ENCODE measurements at places on chromosomes 7 and 10.

DNA sequence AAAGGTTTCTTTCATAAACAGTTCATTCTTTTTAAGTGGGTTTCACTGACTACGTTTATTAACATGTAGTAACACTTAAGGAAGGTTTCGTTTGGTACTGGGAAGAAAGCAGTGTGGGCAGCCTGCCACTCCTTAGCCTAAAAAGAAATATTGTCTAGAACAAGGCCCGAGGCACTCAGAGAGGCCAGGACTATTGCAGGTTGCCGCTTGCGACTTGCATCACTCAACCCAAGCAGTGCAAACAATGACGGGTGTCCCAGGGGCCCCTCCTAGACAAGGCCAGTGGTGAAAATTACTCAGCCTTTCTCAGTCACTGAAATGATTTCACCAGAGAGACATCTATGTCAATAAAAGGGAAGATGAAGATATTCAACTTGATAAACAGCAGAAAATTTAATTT lies 243.9 kb downstream of the SNX13 start:
- DNase-seq: no peak

DNA sequence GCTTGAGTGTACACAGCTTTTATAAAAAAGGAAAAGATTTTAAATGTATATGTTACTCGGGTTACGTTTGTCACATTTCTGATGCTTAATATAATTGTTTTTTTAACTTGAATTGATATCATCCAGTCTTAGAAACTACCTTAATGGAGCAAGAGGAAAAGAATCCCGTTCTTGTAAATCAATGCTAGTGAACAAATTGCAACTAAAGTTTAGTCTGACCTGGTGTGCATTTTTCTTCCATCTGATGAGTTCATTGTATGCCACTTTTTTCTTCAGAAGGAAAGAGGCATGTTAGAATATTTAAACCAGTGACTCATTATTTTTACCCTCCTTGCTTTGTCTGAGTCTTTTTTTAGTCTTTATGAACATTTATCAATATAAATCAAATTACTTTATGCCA lies 34.7 kb downstream of the NET1 start:
- DNase-seq: no peak

- DNase-seq: no peak
These were observed 398.9 kb upstream of the GALNT17 start for GRCh38 chr7:70733090-70733489.

DNA sequence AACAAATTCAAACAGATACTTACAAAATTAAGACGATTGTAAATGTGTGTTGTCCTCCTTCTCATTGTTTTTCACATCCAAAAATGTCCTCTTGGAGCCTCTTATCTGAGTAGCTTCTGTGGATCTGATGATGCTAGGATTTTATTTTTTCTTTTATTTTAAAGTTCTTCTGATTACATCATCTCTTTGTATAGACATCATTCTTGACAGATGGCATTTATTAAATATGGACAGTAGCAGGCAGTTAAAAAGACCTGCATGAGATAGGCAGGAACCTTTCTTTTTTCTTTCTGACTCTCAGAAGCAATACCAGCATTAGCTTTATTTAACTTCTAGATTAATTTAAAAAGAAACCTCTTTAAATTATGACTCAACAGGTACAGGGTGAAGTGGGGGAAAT lies at the start of gene RPA3:
TSS of gene RPA3 (minus strand) at position 116 of the 400 bp plus-strand sequence. CDS start 78,189 bp downstream, outside the sequence.
- no peak for DNase-seq

DNA sequence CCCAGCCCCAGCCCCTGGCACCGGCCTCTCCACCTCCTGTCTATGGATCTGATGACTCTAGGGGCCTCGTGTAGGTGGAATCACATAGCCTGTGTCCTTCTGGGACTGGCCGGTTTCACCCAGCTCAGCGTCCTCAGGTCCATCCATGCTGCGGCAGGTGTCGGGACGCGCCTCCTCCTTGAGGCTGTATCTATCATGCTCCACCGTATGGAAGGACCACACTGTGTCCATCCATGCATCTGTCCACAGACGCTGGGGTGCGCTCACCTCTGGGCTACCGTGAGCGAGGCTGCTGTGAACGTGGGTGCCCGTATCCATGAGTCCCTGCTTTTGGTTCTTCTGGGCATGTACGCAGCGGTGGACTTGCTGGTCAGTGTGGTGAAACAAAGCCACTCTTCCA lies 281.1 kb downstream of the MAD1L1 start:
- no peak for DNase-seq

GRCh38 chr7:140304191-140304799 lies 94.0 kb downstream of the SLC37A3 start:
- DNase-seq: no peak

GRCh38 chr7:32204361-32205018 lies 134.3 kb upstream of the PDE1C start:
- DNase-seq: no peak

- DNase-seq: no peak
These were observed 53.7 kb downstream of the LRRC17 start for GRCh38 chr7:102966465-102966864.

DNA sequence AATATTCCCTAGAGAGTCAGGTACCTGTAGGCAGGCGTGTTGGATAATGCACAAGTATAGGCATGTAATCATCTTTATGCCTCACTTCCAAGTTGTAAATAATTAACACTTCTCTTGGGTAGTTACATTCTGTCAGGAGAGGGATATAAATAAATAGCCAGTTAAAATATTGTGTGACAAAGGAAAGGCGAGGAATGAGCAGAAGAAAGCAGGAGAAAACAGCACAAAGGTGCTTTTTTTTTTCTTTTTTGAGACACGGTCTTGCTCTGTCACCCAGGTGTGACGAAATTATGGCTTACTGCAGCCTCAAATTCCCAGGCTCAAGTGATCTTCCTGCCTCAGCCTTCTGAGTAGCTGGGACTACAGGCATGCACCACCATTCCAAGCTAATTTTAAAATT lies 99.2 kb upstream of the LYZL2 start:
- DNase-seq: no peak

- DNase-seq: no peak
These were observed 1.7 kb downstream of the ABCC2 start for GRCh38 chr10:99784016-99784726.

- DNase-seq: no peak
These were observed 13.1 kb downstream of the TAS2R41 start for GRCh38 chr7:143490717-143491306.

GRCh38 chr10:78774614-78774998 lies 294.2 kb upstream of the ZMIZ1 start:
- no peak for DNase-seq

- DNase-seq: no peak
These were observed 492 bp upstream of the VCL start for GRCh38 chr10:73997461-73997786.

DNA sequence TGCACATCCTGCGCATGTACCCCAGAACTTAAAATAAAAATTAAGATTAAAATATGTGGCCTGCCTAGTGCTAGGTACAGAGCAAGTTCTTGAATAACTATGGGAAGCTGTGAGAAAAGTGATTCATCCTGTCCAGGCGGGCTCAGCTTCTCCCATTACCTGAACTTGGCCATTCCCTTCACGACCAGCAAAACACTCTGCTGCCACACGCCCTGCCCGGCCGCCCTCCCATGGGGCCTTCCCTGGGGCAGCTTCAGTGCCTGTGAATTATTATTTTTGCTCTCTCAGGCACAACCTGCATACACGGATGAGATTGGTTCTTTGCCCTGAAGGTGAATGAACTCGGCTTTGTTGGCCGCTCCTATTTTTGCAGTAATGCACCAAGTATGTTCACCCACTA lies 209.2 kb upstream of the SHH start:
- DNase-seq: no peak

DNA sequence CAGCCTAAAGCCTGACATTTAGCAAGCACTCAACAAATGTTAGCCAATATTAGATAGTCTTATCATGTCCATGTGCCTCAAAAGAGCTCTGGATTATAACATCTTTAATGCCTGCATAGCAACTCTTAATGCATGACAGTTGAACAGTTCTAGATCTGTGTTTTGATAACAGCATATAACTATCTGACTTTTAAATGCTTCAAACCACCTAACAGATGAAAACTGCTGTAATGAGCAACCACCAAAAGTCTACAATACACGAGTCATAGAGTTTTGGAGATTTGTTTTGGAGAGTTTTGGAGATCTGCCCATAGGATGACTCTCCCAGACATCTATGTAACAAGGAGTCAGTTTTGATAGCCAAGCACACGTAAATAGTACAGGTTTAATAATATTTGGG lies 227.3 kb downstream of the TWIST1 start:
- no peak for DNase-seq

- no peak for DNase-seq
These were observed 73.1 kb downstream of the TLL2 start for GRCh38 chr10:96440361-96441292.

DNA sequence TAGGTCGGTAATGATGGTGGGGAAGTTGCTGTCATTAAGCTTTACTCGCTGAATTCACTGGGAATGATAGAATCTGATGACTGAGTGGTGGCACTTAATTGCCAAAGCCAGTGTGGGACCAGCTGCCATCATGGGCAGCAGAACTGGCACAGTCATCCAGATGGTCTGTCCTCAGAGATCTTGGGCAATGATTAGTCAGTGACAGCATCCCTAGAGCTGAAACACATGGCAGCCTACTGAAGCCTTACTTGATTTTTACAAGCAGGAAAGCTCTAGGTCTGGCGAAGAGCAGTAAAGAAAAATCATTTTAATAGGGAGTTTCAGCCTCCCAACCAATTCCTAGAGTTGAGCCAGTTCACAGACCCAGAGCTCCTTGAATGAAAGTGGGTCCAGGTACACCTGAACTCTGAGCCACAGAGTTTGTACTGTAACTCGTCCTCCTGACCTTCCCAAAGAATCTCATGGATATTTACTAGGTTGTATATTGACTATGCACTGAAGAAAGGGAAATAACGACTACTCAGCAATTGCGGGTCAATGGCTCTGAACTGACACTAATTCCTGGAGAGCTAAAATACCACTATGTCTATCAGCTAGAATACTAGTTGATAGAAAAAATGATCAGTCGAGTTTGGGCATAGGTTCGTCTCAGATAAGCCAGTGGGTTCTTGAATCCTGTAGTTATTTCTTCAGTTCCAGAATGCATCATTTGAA lies 4.4 kb upstream of the ASB13 start:
- no peak for DNase-seq

DNA sequence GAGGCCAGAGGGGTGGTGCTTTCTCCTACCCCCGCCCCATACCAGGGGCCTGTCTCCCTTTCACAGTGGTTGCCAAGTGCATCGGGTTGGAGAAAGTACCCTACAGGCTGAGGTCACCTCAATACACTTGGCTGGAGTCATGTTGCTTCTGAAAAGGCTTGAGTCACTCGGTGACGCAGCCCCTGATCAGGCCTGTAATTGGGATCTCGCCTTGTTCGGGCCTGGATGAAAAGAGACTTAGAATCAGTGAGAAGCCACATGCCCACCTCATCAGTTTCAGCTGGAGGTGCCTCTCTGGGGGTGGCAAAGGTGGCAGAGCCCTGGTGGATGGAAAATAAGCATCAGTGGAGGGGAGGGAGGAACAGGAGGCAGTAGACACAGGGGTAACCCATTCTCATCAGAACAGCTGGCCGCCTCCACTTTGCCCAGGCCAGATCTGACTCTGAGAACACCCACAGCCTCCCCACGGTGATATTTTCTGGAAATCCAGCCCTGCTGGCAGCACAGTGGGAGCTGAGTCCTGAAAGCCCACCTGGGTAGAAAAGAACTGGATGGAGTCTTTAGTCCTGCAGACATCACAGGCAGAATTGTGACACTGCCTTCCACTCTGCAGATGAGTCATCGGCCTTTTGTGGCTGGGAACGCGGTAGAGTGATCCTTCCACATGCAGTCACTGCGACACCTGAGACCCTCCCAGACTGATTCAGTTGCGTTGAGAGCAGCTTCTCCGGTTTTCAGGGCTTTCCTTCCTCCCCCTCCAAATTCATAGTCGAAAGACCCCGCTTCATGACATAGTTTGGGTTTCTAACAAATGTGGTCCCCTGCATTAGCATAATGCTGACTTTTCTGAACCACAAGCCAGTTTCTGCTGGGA lies 108.0 kb downstream of the GRK5 start:
- DNase-seq: peak; percentile 83

DNA sequence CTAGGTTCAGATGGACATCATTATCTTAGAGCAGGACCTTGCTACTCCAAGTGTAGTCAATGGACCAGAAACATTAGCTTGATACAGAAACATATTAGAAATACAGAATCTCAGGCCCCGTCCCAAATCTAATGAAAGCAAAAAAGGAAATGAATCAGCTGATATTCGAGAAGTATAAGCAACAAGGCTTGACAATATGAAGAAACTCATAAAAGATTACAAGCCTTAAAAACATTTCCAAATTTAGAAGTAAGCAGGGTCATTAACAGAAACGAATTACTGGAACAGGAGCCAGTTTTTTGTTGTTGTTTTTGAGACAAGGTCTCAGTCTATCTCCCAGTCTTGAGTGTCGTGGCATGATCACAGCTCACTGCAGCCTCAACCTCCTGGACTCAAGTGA lies 40.5 kb upstream of the GSAP start:
- DNase-seq: no peak

- no peak for DNase-seq
These were observed 7.0 kb downstream of the PRF1 start for GRCh38 chr10:70595566-70596016.

DNA sequence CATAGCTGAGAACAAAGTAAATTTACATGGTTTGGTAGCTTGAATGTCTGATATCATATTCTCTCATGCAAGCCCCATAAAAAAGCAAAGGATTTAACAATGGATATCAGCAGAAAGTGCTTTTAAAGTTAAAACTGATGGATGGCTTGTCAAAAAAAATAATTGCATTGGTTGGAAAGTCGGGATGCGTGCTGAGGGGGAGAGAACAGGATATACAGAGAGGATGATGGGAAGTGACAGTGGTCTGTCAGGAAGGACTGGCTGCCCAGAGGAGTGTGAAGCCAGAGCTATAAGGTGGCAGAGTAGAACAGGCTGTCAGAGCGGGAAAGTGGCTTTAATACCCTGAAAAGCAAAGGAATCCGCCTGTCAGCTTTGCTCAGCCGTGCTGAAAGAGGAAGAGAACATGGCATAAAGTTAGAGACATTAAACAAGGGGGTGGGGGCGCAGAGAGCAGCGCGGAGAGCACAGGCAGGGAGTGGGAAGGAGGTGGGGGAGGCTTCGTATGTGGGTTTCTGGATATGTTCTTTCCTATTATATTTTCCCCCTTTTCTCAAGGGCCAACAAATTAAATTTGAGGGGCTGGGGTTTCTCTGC lies 493.0 kb downstream of the LRMDA start:
- no peak for DNase-seq

DNA sequence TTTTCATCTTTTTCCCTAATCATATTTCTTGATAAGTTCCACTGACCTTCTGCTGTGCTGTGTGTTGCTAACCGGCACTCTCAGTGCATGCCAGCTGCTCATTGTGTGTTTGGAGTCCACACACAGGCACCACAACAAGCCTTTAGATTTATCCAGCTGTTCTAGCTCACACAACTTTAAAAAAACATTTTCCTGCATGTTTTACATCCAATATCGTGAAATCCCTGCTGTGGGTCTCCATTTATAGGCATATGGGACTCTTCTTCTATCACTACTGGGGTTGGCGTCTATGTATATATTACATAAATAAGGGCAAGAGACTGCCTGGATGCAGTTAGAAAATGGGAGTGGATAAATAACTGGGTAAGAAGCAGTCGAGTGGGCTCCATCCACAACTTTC lies 183.6 kb upstream of the ADARB2 start:
- no peak for DNase-seq

Measured in stimulated activated CD4-positive, alpha-beta T cell treated with anti-CD3 and anti-CD28 coated beads, TNF-alpha, amount 100 ng/mL, for 48 hours (primary cell).